ENCODE measurements at places on chromosomes 11 and 22.

GRCh38 chr22:22342697-22343580 is 98.4 kb downstream of the VPREB1 start:
- peak; percentile 13 for DNase-seq

- peak; percentile 45 for DNase-seq
These were observed 67.9 kb upstream of the WNT7B start for GRCh38 chr22:46044621-46045458.

DNA sequence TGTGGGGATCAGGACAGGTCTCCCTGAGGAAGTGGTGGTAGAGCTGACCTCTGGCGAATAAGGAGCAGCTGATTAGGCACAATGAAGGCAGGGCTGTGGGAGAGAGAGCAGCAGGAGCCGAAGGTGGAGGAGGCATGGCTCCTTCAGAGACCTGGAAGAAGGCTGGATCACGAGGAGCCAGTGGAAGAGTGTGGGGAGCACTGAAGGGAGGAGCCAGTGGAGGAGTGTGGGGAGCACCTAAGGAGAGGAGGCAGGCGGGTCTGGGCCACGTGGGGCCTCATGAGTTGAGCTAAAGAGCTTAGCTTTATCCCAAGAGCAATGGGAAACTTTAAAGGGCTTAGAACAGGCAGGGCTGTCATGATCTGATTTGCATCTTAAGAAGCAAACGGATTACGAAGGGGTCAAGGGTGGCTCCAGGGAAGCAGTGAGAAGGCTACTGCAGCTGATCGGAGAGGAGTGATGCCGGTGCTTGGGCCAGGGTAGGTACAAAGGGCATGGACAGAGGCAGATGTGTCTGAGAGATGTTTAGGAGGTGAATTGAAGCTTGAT is 44.9 kb upstream of the EIF3D start:
- no peak for DNase-seq

- DNase-seq = no peak
These were observed 691.4 kb downstream of the BRD1 start for GRCh38 chr22:49136041-49136815.

- DNase-seq = no peak
These were observed 26.1 kb downstream of the BDNF start for GRCh38 chr11:27673979-27674663.

- no peak for DNase-seq
These were observed 8.9 kb upstream of the MYBPC3 start for GRCh38 chr11:47361419-47361818.

DNA sequence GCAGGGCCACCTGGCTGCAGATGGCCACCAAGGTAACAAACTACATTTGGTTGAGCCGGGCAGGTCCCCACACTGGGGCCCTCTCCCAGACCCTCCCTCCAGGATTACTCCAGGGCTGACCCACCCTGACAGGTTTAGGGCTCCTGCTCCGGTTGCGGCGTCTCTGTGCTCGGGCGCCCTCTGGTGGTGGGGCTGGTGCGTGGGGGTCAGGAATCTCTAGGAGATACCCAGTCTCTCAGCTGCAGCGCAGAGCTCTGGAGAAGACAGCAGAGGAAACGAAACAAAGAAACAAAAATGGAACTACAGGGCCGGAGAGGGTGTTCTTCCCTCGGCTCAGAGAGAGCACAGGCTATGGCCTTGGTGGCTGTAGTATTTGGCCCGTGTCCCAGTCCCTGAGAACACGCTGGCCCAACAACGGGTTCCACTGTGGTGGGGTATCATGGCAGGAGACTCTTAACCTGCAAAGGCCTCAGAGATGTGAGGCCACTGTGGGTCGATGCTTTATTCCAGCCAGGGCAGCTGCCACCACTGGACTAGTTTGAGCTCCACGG is 2.4 kb downstream of the C11orf96 start:
- peak; percentile 65 for DNase-seq

GRCh38 chr11:97729546-97730272 is 1291.0 kb upstream of the CNTN5 start:
- DNase-seq = peak; percentile 21

- DNase-seq = no peak
These were observed 670.9 kb downstream of the BRD1 start for GRCh38 chr22:49156662-49157285.

GRCh38 chr11:44862558-44863101 is 88.1 kb downstream of the TP53I11 start:
- no peak for DNase-seq
